Activated T-helper 1 cell treated with anti-CD3 and anti-CD28 coated beads, Interleukin-2, amount 50 U/mL, for 16 hours (primary cell): ENCODE measurements at places on chromosomes 12 and 14.

- peak; percentile 35 for DNase-seq
Measured at GRCh38 chr14:53190938-53191337, 37.8 kb upstream of the DDHD1 start.

DNA sequence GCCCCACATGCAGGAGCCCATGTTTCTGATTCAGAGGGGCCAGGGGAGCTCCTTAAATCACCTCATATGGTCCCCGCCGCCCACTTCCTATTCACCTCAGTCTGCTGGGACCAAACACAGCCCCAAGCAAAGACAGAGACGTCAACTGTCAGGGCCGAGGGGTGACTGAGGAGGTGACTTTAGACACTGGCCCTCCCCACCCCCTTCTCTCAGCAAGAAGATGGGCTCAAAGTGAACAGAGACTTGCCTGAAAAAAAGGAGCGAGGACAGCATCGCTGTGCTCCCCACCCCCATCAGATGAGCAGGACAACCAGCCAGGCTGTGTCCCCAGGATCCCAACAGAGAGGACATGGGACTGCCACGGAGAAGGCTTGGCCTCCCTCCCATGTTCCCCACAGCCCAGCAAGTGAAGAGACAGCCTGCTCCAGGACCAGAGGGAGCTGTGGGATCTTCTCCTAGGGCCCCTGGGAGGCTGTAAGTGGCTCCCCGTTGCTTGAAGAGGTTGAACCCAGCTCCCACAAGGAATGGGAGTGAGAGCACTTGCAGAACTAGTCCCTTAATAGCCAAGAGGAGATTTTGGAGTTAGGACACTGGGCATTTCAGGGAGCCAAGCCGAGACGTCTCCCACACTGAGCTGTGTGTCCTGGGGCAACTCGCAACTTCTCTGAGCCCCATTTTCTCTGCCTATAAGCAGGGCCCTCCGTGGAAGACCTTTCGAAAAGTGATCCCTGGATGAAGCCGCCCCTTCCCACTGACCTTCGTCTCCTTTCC is 1.3 kb upstream of the KRT79 start:
- no peak for DNase-seq

- no peak for DNase-seq
Measured at GRCh38 chr14:28875934-28876571, 109.5 kb downstream of the FOXG1 start.

GRCh38 chr14:102419276-102419675 is 56.5 kb downstream of the TECPR2 start:
- no peak for DNase-seq

DNA sequence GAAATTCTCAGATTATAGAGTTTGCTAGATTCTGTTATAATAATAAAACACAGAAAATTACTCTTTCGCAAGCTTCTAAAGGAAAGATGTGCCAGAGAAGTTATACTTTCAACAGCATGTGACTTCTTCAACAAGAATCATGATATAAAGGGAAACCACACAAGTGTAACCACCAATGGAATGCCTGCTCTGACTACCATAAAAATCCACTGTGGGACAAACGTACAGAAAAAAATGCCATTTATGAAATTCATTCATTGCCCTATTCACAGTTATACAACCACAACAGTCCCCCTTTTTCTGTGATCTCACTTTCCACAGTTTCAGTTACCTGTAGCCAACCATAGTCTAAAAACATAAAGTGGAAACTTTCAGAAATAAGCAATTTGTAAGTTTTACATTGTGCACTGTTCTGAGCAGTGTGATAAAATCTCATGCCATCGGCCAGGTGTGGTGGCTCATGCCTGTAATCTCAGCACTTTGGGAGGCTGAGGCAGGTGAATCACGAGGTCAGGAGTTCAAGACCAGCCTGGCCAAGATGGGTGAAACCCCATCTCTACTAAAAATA is 3.2 kb downstream of the CATSPERB start:
- DNase-seq: no peak

GRCh38 chr12:57129321-57129842 is 1.1 kb downstream of the LRP1 start:
- DNase-seq: no peak

GRCh38 chr12:38142974-38143373 is 173.6 kb upstream of the ALG10B start:
- DNase-seq: no peak

DNA sequence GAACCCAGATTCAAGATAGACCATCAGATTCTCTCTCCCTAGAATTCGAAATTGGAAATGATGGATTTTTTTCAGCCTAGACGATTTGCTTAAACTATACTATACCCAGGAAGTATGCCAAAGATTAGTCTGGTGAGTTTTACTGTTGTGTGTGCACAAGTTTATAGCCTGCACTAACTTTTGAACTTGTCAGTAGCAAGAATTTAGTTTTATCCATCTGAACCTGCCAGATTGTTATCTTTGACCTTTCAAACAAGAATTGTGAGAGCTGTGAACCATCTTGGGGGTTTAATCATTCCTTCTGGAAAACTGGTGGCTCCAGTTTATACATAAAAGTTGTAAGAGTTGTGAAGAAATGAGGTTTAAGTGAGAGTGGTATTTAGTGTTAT is 243.5 kb upstream of the DAAM1 start:
- DNase-seq: no peak

GRCh38 chr12:122729583-122730214 is 945 bp downstream of the HCAR1 start:
- no peak for DNase-seq

DNA sequence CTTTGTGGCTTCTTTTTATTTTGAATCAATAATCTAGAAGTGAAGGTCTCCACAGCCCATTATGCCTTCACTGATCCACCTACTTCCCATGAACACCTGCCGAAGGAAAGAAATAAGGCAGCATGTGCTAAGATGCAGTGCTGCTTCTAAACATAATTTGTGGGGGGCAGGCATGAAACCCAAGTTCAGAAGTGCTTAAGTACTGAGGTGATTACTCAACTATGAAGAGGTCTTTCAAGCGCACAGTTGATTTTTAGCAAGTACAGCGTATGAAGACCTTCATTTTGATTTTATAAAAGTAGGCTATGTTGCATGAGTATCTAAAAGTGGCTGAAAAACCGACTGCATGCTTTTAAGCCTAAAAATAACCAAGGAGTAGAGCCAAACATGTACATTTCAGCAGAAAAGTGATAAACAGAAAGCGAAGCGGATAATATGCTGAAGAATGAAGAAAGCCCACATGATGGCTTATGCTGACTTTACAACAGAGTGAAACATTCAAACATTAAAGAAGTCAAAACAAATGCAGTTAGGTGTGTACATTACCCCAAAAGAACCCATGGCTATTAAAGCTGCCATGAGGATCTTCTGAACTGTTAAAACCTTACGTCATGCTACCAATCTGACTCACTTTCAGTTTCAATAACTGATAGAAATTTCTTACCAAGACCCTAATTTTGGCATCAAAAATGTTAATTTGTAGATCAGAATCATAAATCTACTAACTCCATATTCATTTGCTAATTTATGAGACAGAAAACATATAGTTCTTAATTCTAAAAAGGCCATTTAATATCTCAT is 29.3 kb downstream of the KICS2 start:
- DNase-seq: no peak

DNA sequence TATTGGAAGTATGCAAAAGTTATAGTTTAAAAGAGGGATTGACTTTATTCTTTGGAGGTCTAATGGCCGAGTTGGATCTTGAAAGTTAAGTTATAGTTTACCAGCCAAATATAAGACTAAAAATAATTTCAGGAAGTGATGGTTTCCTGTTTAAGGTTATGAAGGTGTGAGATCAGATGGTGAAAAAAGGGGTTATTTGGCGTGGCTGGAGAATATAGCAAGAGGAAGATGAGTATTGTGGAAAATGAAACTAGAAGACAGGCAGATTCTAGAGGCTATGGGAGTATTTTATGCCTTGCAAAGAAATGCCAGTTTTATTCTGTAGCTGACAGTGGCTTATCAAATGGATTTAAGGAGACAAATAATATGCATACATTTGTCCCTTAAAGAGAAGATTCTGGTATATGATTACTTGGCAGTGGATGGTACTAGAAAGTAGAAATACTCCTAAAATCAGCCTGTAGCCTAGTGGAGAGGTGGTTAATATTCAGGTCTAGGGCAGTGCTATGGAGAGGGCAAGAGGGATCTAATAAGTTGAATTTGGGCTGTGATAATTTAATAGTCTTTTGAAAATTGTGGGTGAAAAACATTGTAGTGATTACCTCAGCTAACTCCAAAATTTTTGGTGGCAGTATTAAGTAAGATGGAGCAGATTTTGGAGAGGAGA is 1091.8 kb upstream of the ATXN7L3B start:
- no peak for DNase-seq

GRCh38 chr14:32524609-32525375 is 195.7 kb downstream of the AKAP6 start:
- no peak for DNase-seq
